ENCODE measurements at places on chromosomes 2 and 18.

GRCh38 chr2:160415991-160416390 lies 77.6 kb downstream of the RBMS1 start:
- no peak for DNase-seq

- no peak for DNase-seq
Observed at GRCh38 chr18:63987743-63988142, 17.9 kb downstream of the SERPINB8 start.

DNA sequence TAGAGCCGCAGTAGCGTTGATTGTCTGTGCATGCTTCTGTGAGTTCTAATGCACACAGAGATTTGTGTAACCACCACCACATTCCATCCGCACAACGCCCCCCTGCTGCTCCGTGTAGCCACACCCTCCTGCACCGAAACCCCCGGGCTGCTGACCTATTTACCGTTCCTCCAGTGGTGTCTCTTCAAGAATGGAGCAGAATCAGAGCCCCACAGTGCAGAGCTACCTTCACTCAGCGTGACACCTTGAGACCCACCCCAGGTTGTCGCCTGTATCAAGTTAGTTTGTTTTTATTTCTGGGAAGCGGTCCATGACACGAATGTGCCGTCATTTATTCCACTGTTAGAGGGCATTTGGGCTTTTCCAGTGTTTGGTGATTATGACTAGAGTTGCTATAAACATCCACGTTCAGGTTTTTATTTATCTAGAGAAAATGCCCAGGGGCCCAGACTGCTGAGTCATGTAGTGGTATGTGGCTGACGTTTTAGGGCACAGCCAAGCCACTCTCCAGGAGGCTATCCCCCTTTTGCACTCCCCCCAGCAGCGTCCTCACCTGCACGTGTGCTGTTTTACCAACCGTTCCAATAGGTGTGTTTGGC lies 266.8 kb downstream of the NDUFA10 start:
- no peak for DNase-seq

GRCh38 chr18:56165601-56166355 lies 472.6 kb downstream of the TXNL1 start:
- DNase-seq: no peak

DNA sequence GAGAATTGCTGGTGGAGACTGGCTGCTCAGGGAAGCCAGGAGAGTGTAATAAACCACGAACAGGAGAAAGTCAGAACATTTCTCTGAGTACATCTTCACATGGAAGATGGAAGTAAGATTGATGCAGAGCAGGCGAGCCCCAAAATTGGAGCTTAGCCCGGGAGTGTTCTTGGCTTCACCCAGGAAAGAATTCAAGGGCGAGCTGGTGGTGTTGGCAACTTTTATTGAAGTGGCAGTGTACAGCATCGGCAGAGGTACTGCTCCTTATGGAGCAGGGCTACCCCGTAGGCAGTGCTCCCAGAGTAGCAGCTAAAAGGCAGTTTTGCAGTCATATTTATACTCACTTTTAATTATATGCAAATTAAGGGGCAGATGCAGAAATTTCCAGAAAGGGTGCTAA lies 281.4 kb upstream of the MEX3C start:
- no peak for DNase-seq

DNA sequence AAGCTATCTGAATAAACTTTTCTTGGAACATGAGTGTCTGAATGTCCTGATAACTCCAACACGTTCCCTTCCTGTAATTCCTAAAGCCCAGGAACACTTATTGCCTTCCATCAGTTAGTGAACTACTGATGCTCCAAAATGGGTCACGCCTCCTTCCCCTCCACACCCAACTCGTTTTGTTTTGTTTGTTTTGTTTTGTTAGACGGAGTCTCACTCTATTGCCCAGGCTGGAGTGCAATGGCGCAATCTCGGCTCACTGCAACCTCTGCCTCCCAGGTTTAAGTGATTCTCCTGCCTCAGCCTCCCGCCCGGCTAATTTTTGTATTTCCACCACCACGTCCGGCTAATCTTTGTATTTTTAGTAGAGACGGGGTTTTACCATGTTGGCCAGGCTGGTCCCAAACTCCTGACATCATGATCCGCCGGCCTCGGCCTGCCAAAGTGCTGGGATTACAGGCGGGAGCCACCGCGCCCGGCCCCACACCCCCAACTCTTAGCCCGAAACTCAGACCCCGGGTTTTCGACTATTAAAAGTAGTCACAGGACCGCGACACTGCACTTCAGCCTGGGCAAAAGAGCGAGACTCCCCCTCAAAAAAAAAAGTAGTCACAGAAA lies 774 bp downstream of the IER3IP1 start:
- no peak for DNase-seq

DNA sequence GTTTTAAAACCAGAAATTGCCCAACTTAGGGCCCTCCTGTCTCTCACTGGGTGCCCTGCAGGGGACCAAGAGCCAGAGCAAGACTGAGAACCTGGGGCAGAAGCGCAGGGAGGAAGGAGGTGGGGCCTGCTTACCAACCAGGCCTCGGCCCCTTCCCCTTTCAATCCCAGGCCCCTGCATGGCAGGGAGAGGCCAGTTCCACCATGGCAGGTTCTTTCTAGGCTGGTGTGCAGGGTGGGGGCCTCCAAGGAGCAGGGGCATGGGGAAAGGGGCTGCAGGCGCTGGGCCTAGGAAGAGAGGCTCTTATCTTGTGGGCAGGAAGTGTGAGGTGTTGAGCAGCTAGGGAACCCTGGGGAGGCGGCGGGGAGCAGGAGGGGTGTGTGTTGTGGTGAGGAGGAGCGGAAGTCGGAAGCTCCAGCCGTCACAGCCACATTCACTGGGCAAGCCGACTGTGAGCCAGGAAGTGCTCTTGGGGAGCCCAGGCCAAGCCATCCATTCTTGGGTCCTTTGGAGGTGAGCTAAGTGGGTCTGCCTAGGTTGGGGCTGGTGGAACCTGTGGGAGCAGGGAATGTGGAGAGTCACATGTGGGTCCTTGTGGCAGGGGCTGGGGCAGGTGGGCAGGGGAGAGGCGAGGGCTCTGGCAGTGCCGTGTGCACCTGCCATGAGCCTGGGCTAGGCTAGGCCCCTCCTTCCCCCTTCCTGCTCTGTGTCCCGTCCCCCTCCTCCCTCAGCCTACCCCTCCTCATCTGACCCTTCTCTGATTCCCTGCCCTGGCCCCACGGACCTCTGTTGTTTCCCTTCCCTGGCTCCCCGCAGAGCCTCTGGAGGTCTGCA lies at the start of gene PSD4:
TSS of gene PSD4 (plus strand) at position 430 of the 834 bp plus-strand sequence. CDS start 8,486 bp downstream, outside the sequence.
- DNase-seq: no peak

GRCh38 chr2:83573060-83573459 lies 886.0 kb downstream of the SUCLG1 start:
- no peak for DNase-seq

GRCh38 chr2:211144078-211144477 lies 587.7 kb downstream of the CPS1 start:
- DNase-seq: no peak

DNA sequence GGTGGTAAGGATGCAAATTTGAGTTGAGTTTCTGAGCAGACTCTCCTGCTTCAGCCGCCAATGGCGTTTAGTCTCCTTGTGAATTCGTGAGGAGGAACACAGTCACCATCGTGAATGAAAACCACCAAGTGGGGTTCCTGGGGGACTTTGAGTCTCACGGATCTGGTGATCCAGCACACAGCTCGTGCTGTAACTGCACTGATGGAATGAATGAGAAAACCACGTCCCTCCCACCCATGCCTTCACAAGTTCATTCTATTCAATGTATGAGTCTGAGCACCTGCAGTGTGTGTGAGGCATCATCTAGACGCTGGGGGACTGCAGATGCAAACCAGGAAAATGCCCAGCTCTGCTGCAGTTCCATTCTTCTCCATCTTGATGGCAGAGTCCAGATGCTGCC lies 127.9 kb downstream of the PIEZO2 start:
- no peak for DNase-seq

DNA sequence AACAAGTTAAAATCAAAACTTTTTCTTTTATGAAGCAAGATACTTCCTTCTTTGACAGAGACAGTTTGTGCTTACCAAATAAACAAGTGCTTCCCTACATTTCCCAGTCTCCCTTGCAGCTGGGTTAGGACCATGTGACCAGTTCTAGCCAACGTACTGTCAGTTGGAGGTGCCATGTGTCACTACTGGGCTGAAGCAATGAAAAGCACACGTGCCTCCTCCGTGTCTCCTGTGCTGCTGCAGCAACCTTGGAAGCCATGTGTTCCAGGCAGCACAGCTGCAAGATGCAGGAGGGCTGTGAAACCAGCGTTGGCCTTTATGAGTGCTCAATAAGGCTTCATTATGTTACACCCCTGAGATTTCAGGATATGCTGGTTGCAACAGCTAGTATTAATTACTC lies 93.2 kb downstream of the DHRS9 start:
- no peak for DNase-seq

DNA sequence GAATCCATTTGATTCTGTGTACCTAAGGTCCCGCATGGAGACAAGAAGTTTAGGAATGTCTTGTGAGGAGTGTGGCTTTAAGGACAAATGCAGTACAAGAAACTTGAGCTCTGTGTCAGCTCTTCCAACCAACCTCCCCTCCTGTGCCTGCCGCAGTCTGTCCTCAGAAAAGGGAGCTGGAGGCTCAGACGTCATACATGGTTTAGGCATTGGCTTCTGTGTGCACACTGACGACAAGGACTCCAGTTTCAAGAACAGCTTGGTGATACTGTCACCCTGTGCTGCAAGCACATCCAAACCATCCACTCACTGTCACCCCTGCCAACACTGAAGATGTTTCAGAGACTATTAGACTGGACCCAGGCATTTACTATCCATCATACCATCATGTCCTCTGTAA lies 470.4 kb downstream of the IRS1 start:
- DNase-seq: no peak

DNA sequence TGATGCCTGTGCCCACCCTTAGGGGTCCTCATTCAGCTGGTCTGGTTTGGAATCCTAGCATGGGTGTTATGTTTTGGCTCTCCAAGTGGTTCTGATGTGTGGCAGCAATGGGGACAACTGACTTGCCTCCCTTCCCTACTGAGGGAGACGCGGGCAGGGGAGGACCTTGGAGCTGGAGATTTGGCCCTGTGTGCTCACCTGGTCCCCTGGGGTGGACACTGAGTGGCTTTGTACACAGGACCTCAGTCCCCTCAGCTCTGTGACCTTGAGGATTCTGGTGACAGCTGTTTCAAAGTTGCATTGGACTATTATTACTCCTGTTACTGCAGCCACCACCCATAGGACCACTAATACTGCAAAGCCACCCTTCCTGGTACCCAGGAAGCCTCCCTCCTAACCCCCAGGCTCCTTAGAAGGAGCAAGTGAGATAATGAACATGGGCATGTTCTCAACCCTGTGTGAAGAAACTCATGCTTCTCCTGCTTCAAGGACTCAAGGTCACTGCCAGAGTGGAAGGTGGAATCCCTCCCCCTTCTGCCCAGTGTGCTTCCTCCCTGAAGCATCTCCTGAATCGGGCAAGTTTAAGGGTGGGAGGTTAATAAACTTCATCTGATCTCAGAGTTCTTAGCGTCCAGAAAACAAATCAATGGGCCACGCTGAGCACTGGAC lies 26.5 kb downstream of the TMEM182 start:
- DNase-seq: no peak

- DNase-seq: no peak
Observed at GRCh38 chr18:60090170-60090569, 190.4 kb downstream of the PMAIP1 start.

DNA sequence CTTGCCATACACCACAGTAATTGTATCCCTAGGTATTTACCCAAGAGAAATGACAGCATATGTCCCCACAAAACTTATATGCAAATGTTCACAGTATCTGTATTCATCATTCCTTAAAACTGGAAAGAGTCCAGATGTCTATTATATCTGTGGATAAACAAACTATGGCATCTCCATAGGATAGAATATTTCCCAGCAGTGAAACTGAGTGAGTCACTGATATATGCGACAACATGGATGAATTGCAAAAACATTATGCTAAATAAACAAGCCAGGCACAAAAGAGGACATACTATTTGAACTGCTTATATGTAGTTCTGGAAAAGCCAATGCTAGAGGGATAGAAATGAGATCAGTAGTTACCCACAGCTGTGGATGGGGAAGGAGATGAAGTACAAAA lies 359.4 kb upstream of the DSEL start:
- peak; percentile 43 for DNase-seq

DNA sequence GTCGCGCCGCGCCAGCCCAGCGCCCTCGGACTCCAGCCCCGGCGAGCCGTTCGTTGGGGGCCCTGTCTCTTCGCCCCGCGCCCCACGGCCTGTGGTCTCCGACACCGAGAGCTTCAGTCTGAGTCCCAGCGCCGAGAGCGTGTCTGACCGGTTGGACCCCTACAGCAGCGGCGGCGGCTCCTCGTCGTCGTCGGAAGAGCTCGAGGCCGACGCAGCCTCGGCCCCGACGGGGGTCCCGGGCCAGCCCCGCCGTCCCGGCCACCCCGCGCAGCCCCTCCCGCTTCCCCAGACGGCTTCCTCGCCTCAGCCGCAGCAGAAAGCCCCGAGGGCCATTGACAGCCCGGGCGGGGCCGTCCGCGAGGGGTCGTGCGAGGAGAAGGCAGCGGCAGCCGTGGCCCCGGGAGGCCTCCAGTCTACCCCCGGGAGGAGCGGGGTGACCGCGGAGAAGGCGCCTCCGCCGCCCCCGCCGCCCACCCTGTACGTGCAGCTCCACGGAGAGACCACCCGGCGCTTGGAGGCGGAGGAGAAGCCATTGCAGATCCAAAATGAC lies 1.4 kb downstream of the PHLPP1 start:
- DNase-seq: peak; percentile 85

GRCh38 chr2:60091894-60092293 lies 461.6 kb downstream of the BCL11A start:
- no peak for DNase-seq

DNA sequence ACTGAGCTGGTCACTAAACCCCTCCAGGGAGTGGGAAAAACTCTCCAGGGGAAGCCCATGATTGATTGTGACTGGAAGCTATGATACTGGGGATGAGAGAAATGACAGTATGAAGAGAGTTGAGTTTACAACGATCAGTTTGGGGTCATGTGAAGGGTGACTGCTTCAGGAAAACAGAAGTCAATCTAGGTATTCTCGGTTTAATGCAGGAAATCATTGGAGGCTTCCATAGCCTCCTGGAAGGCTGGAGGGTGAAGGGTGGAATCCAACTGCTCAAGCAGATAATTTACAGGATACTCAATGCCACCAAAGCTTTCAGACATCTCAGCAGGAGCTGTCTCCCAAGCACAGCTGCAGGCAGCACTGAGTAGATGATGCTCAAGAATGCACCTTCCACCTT lies 154.6 kb downstream of the ZNF516 start:
- no peak for DNase-seq

All from NCI-H1417 (cell line).